ENCODE measurements at places on chromosomes 1 and 21.

DNA sequence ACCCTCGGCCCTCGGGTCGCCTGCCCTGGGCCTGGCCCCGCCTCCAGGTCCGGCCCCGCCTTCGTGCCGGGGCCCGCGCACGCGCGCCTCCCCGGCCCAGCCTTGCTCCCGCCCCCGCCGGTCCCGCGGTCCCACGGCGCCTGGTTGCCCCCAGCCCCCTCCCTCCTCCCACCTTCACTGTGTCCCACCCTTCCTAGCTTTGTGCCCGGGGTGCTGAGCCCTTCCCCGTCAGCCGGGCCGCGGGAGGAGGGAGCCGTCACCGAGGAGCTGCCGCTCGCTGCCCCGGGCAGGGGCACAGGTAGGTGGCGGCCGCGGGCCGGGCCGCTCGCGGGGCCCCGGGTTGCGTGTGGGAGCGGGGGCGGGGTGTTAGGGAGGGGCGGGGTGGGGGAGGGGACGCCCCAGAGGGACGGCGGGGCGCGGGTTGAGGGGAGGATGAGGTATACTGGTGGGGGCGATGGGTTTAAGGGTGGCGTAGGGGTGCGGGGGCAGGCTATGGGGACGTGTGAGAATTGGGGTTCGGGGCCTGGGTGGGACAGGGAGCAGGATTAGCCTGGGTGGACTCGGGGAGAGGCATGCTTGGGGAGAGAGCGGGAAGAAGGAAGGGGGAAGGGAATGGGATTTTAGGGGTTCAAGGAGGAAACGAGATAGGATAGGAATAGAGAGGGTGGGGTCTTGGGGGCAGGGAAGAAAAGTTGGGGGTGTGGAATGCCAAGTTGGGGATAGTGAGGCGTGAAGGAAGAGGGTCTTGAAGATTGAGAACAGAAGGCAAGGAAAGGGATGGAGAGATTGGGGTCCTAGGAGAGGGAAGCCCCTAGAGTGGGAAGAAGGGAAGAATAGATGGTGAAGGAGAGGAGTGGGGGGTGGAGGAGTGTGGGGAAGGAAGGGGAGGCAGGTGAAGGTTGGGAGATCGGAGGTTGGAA lies at the start of gene LRRC42:
TSS of gene LRRC42 (plus strand) at position 99 of the 920 bp plus-strand sequence. CDS start 5,650 bp downstream, outside the sequence.
- DNase-seq = no peak

GRCh38 chr1:42427240-42427639 lies 28.6 kb downstream of the ZMYND12 start:
- no peak for DNase-seq

DNA sequence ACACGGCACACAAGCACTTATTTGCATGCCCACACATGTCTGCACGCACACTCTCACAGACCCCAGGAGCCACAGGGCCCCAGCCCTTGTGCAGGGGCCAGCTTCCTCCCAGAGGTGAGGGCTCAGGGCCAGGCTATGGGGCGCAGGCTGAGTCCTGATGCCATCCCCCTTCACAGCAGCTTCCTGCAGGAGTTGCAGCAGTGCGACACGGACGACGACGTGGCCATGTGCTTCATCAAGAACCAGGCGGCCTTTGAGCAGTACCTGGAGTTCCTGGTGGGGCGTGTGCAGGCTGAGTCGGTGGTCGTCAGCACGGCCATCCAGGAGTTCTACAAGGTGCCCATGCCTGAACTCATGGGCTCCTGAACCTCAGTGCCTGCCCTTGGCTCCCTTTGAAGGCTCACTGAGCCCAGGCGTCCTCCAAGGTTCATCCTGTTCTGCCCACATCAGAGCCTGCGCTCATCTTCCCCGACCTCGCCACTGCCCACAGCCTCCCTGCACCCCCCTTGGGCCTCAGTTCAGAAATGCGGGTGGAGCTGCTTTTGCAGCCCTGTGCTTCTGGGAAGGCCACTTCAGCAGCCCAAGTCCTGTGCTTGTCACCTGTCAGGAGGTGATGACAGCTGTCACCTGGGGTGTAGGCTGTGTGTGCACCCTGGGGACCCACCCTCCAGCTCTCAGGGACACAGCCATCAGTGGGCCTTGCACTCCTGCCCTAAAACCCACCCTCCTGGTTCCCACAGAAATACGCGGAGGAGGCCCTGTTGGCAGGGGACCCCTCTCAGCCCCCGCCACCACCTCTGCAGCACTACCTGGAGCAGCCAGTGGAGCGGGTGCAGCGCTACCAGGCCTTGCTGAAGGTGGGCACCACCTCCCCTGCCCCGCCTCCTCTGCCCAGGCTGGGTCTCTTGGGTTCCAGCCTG lies 66.6 kb downstream of the TRIM11 start:
- no peak for DNase-seq

- no peak for DNase-seq
These were observed 9.4 kb downstream of the PRXL2B start for GRCh38 chr1:2595812-2596529.

GRCh38 chr1:50724626-50725286 lies 235.3 kb downstream of the FAF1 start:
- DNase-seq = no peak

DNA sequence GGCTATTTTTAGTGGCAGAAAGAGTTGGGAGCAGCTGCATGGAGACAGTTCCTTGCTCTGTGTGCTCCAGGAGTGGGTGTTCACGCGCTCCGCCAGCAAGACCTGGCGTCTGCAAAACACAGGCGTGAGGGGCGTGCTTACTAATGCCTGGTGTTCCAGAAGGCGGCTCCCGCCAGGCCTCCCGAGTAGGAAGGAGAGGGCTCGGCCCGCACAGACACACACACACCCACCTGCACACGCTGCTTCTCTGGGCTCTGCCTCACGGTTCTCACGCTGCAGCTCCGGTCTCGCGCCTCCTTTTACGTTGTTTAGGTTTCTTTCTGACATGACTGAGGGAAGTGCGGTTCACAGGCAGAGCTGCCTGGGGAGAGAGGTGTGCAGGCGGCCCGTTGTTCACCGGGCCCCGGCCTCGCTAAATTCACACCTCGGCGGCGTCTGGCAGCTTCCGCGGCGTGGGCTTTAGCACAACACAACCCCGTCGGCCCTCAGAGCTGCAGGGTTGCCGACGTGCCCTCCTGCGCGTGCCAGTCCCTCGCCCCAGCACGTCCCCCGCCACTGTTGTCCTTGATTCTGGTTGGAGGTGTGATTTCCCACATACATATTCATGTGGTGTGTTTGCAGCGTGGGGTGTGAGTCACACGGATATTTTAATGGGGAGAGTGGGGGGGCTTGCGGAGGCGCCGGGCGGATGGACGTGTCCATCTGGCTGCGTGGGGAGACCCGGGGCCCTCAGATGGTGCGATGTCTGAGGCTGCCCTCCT lies 77.0 kb downstream of the SKI start:
- no peak for DNase-seq

- DNase-seq = no peak
These were observed 6.2 kb upstream of the LAPTM5 start for GRCh38 chr1:30763651-30764248.

DNA sequence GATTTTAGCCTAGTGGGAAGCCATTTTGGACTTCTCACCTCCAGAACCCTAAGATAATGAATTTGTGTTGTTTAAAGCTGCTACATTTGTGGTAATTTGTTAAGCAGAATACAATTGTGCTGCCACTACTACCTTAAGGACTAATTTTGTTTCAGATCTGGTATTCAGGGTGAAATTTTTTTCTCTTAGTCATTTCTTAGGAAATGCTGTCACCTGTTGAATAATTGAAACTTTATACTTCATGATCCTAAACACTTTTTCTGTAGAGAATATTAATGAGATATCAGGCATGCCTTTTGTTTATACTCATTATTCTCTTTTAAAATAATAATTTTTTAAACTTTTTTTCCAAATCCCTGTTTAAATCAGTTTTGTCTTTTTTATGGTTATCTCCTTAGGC lies 246.8 kb downstream of the TGFB2 start:
- no peak for DNase-seq

DNA sequence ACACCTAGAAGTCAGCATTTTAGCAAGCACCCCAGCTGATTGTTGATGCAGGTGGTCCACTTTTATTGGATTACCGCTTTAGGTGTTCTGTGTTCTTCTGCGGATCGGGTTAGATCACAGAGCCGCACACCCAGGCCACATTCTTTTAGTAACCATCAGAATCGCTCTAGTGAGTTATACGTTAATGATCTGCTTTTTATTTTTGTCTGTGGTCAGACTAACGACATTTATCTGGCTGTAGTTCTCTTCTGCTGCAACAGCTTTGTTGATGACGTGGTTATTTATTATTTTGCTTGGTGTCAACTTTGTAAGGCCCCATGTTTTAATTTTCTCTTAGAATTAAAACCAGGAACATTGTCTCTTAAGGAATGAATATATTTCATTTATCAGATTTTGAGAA lies 18.2 kb downstream of the SCCPDH start:
- no peak for DNase-seq

DNA sequence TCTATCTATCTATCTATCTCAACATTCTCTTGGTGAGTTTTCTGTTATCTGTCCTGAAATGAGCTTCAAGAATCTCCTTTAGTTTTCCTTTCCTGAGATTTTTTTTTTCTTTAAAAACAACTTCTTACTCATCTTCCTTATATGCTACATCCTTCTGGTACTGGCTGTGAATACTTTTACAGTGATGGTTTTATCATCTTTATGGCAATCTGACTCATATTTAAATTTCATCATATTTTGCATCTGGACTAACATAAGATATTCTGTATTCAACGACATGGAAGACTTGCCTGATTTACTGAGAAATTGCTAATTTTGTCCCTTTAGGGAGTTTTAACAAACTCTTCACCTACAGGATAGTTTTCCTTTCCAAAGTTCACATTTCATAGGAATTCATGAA lies 33.0 kb downstream of the PDE4B start:
- DNase-seq = no peak

DNA sequence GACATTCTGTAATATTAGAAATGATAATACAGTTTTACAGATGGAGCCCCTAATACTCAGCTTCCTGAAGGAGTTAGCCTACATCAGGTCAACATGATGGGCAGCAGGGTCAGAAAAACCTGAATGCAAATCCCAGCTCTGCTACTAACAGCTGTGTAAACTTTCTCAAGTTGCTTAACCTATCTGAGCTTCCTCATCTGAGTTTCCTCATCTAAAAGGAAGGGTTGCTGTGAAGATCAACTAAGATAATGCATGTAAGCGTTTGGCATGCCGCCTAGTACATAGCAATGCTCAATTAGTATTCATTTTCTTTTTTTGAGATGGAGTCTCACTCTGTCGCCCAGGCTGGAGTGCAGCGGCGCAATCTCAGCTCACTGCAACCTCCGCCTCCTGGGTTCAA lies 18.4 kb upstream of the DESI2 start:
- DNase-seq = no peak

- no peak for DNase-seq
These were observed 64.0 kb downstream of the OLIG1 start for GRCh38 chr21:33133892-33134291.

GRCh38 chr1:184947497-184948256 lies 26.6 kb downstream of the NIBAN1 start:
- no peak for DNase-seq

GRCh38 chr21:24280596-24280995 lies 1326.7 kb downstream of the MRPL39 start:
- DNase-seq = no peak

GRCh38 chr1:202834771-202835547 lies 24.2 kb downstream of the PCAT6 start:
- DNase-seq = no peak

DNA sequence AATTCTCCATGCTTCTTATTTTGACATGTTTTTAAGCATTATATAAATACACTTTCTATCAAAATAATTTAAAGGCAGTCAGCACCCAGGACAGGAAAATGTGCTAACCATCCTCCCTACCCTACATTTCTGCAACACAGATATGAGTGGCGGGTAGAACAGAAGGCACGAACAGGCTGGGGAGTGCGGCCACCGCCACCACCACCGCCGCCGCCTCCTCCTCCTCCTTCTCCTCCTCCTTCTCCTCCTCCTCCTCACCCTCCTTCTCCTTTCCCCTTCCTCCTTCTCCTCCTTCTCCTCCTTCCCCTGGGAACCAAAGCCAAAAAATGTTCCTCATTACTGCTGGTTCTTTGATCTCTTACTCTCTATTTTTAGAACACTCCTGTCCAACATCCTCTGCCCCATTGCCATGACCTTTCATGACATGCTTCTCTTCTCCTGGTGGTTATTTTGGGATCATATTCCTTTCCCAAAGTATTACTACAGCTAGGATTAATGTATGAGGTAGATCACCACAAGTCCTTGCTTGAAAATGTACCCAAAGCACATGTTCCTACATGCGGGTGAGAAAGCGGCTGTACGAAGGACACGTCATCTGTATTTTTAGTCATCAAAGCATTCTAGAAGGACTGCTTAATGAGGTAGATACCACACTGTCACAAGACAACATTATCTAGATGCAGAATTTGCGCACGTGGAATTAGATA lies 24.5 kb upstream of the CCN1 start:
- no peak for DNase-seq

DNA sequence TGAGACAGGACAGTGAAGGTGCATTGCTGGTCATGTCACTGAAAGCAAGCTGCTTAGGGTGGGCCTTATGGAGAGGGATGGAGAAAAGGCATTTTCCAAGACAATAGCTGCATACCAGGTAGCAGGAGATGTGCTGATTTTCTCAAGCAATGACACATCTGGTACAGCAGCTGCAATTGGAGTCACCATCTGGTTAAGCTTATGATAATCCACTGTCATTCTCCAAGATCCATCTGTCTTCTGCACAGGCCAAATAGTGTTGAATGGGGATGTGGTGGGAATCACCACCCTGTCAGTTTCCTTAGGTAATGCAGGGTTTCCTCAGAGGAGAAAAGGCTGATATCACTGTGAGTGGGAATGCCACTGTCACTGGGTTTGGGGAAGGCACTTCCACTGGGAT lies 54.6 kb downstream of the ADSS2 start:
- DNase-seq = no peak

GRCh38 chr1:18682375-18682774 lies 51.7 kb downstream of the PAX7 start:
- no peak for DNase-seq

- no peak for DNase-seq
These were observed 26.7 kb upstream of the A3GALT2 start for GRCh38 chr1:33347650-33347992.

DNA sequence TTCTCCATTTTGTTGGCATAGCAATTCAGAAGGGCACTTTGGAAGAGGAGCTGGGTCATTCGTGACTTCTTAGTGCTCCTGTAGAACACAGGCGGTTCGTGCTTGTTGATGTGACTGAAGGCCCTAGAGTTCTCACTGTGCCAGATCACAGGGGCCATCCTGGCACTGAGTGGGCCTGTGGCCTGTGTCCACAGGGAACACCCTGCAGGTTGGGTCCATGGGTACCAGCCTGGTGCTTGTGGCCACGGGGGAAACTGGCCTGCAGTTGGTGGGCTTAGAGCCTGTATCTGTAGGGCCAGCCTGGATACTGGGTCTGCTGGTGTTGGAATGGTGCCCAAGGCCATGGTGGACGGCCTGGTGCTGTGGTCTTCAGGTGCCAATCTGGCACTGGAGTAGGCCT lies 9.2 kb downstream of the OR2G3 start:
- DNase-seq = no peak

GRCh38 chr1:101330427-101331130 lies 93.8 kb downstream of the S1PR1 start:
- DNase-seq = no peak

- no peak for DNase-seq
These were observed 23.1 kb downstream of the SNAP47 start for GRCh38 chr1:227758366-227758765.

GRCh38 chr1:104132382-104132973 lies 382.8 kb downstream of the AMY1C start:
- no peak for DNase-seq

- no peak for DNase-seq
These were observed 19.1 kb upstream of the NCF2 start for GRCh38 chr1:183609313-183609712.
